Stimulated activated CD4-positive, alpha-beta T cell treated with anti-CD3 and anti-CD28 coated beads, Interleukin-4, amount 100 ng/mL, for 4 hours (primary cell): ENCODE measurements at places on chromosomes 6 and 20.

GRCh38 chr20:34114809-34115208, 2.8 kb upstream of the EIF2S2 start:
- no peak for DNase-seq

- no peak for DNase-seq
Observed at GRCh38 chr20:23700931-23701330, 12.1 kb upstream of the CST4 start.

DNA sequence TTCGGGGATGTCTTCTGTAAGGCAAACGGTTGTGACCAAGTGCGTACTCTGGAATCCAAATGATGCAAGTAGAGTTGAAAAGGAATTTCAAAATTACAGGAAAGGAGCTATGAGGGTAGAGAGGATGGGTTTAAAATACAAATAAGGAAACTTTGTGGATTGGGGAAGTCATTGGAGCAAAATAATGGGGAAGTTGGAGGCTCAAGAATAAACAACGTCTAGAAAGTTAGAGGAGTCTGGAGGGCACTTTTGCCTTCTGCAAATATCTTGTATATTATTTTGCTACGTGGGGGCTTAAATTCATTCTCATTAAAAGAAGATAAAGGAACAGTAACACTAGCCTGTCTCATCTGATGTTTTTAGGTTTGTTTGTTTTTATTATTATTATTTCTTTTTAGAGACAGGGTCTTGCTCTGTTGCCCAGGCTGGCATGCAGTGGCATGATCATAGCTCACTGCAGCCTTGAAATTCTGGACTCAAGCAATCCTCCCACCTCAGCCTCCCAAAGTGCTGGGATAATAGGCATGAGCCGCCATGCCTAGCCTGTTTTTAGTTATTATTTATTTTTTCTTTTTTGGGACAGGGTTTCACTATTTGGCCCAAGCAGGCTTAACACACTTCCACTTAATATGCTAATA, 55.0 kb upstream of the TNFAIP3 start:
- DNase-seq: no peak

GRCh38 chr20:17803765-17804164, 104.0 kb downstream of the BANF2 start:
- DNase-seq: no peak

DNA sequence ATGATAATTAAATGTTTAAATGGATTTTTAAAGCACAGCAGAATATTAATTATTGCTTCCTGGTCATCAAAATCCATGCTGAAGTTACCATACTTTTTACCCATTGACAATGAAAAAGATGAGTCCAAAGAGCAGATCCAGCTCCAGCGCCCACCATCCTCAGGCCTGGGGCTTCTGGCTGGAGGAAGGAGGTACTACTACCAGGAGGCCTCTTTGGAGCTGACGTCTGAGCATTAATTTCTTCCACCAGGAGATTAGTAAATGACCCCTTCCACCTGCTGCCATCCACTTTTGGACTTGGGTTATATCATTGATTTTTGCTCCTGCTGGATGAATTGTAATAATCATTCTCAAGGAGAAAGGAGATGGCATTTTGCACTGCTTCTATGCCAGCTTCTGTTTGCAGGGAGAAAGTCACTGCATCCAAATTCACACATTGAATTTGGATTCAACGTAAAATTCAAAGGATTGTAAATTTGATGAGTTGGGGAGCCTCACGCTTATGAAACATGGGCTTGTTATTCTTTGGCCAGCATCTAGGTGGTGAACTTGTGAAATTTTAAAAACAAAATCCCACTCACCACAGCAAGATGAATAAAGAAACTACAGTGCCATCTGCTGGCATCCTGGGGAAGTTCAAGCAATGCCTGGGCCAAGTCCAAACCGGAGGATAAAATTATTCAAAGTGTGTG, 121.8 kb downstream of the SASH1 start:
- peak; percentile 24 for DNase-seq
